ENCODE measurements at places on chromosomes 6 and 20.

DNA sequence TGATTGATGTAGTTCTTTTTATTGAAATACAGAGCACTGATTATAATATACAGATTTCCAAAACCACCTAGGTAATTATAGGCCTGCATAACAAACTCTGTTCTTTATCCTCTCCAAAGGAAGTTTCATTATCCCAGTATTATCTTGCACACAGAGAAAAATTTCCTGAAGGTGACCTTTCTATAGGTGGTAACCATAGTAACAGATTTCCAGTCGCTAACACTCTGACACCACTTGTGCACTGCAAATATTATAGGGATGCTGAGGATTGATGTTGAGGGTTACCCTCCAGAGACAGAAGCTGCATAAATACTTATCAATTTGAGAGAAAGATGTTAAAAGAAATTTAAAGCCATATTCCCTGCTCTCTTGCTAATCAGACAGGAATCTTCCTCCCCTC, 274.5 kb upstream of the NRSN1 start:
- DNase-seq = no peak

- DNase-seq = peak; percentile 13
Measured at GRCh38 chr20:5448449-5449118, 131.8 kb upstream of the PROKR2 start.

- DNase-seq = peak; percentile 59
Measured at GRCh38 chr6:45532721-45533210, 155.0 kb upstream of the SUPT3H start.

DNA sequence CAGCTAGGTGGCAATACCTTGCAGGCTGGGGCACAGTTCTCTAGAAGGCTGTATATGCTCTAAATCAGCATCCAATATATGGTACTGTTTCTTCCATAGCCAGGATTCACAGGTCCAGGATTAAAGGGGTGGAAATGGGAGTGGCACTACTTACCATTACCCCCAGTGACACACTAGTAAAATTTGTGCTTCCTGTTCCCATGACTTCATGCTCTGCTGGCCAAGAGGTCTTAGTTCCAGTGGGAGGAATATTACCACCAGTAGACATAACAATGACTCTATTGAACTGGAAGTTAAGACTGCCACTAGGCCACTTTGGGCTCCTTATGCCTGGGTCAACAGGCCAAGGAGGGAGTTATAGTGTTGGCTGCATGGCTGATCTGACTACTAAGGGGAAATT, 174.3 kb upstream of the TNFAIP3 start:
- no peak for DNase-seq

GRCh38 chr20:3652221-3652620, 11.0 kb downstream of the GFRA4 start:
- DNase-seq = peak; percentile 47

- no peak for DNase-seq
Measured at GRCh38 chr20:42752620-42753019, 437.1 kb downstream of the PTPRT start.

GRCh38 chr20:17287998-17288397, 61.2 kb downstream of the PCSK2 start:
- no peak for DNase-seq

DNA sequence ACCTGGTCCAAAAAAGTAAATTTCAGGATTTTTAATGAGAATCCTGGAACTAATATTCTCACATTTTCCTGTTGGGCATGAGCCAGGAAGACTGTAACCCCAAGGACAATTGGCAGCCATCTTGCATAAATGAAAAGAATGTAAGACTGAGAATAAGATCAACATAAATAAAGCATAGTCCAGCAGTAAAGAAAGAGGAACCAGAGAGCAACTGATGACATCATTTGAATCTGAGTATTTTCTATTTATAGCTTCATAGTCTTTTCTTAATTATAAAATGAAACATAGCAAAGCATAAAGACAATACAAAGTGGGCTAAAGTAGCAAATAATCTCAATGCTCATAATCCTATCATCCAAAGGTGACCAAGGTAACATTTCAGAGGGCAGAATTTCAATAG, 26.6 kb upstream of the FBXL4 start:
- DNase-seq = no peak

DNA sequence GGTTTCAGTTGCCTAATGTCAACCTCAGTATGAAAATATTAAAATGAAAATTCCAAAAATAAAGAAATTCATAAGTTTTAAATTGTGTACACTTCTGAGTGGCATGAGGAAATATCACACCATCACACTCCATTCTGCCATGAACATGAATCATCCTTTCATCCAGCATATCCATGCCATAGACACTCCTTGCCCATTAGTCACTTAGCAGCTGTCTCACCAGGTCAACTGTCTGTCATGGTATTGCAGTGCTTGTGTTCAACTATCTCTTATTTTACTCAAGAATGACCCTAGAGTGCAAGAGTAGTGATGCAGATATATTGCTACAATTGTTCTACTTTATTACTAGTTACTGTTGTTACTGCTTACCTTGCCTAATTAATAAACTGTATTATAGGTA, 712.4 kb downstream of the EPHA7 start:
- DNase-seq = no peak

DNA sequence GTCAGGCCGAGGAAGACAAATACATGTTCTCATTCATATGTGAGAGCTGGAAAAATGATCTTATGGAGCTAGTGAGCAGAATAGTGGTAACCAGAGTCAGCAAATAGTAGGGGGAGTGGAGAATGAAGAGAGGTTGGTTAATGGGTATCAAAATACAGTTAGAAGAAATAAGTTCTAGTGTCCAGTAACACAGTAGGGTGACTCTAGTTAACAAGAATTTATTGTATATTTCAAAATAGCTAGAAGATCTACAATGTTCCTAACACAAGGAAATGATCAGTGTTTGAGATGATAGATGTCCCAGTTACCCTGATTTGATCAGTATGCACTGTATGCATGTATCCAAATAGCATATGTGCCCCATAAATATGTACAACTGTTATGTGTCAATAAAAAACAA, 128.4 kb downstream of the BCKDHB start:
- DNase-seq = no peak

- DNase-seq = peak; percentile 59
Measured at GRCh38 chr6:111013144-111013915, 31.5 kb downstream of the RPF2 start.

DNA sequence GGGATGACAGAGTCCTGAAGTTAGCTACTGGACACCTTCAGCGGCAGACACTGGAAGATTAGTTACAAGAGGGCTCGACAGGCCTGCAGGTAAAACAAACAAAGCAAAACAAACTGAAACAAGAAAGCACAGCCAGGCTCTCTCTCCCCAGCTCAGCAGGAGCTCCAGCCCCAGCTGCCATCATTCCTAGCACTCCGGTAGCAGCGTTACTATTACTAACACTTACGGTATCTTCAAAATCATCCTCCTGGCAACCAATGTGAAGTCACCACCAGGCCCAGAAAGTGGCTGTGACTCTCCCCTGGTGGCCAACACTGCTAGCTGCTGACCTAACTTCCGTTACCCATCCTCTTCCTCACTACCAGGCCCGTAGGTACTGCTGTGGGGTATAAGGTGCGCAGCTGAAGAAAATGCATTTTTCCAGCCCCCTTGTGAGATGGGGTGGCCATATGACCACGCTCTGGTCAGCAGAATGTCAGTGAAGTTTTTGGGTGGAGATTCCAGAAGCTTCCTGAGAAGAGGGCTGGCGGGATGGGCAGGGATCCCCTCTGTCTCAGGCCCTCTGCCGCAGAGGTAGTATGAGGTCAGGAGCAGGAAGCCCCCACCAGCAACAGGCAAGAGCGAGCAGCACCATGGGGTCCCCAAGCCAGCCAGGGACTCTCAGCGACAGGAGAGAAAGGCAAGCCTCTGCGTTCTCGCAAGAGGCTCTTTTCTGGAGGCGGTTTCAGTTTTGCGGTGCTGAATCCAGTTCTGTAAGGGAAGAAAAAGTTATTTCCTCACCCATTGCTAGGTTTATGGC, 37.4 kb upstream of the TBXT start:
- DNase-seq = no peak

- no peak for DNase-seq
Measured at GRCh38 chr6:144710207-144710606, 425.1 kb downstream of the UTRN start.

- no peak for DNase-seq
Measured at GRCh38 chr6:38808039-38808438, 92.9 kb downstream of the DNAH8 start.

DNA sequence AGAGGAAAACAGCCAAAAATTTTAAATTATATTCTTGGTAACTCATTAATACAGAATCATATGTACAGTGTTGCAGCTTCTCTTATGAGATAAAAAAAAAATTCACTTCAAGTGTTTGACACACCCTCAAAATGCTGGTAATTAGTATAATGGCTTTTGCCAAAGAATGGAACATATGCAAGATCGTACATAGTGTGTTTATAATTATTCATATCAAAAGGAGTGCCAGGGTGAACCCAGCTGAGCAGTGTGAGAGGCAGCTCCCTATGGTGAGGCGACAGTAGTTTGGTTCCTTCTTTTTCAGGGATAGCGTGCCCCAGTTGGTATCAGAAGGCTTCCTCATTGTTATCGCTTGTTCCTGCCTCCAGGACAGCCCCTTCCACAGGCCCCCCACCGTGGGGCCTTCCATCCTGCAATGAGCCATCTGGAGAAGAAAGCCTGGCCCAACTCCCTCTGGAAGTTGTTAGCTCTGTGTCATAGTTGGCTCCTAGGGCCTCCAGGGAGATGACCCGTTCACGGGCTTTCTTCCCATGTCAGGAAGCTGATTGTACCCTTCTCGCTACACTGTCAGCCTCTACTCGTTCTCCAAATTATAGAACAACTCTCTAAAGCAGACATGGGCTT, 150.7 kb downstream of the FRK start:
- no peak for DNase-seq

DNA sequence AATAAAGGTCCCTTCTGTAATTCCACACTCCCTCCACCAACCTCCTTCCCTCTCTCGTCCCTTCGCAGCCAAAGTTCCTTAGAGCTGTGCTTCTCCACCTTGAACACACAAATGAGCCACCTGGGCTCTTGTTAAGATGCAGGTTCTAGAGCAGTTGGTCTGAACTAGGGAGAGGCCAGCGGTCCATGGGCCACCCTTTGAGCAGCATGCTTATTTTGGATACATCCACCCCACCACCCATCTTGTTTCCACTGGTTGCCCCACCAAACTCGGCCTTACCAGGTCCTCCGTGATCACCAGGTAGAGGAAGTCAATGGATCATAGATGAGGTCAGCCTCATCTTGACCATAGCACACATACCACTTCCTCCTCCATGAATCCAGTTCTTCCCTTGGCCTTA, 7.3 kb upstream of the BPIFA2 start:
- no peak for DNase-seq

DNA sequence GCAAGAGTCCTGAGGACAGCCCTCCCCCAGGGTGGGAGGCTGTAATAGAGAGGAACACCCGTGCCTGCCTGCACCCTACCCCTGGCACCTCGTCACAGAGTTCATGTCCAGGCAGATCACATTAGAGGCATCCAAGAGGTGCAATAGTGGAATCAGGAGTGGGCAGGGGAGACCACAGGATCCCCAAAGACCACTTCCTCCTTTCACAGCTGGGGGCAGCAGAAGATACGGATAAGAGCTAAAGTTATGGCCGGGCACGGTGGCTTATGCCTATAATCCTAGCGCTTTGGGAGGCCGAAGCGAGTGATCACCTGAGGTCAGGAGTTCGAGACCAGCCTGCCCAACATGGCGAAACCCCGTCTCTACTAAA, 1.5 kb upstream of the CAPN11 start:
- no peak for DNase-seq

DNA sequence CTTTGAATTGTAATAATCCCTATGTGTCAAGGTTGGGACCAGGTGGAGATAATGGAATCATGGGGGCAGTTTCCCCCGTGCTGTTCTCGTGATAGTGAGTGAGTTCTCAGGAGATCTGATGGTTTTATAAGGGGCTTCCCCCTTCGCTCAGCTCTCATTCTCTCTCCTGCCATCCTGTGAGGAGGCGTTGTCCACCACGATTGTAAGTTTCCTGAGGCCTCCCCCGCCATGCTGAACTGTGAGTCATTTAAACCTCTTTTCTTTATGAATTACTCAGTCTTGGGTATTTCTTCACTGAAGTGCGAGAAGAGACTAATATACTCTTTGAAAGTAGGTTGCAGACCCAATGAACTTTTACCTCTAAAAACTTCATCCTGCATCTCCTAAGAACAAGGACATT, 39.2 kb upstream of the KCNG1 start:
- DNase-seq = no peak

DNA sequence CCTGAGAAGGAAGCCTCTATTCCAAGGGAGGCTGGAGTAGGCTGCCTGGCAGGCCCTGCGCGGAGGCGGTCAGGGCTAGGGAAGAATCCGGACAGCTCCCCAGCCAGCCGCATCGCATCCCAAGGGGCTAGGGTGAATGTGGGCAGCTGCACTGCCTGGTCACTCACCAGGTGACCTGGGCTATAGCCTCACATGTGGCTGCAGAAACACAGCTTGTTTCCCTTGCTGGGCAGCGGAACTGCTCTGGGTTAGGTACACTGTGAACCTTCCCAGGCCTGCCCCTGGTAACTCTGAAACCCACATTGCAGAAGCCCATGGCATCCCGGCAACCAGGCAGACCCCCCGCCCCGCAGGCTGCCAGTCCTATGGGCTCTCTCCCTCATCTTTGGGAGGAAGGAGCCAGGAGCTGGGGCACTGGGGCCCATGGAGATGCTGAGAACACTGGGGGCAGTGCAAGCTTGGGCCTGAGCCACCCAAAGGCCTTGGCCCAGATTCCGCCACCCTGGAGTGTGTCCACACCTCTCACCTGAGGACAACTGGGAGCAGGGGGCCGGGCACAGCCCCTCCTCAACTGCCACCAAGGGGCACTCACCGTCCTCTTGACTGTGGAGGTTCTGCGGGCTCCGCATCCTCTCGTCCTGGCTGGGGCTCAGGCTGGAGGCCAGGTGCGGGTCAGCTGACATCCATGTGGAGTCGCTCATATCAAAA, 111.0 kb downstream of the NOL4L start:
- no peak for DNase-seq

DNA sequence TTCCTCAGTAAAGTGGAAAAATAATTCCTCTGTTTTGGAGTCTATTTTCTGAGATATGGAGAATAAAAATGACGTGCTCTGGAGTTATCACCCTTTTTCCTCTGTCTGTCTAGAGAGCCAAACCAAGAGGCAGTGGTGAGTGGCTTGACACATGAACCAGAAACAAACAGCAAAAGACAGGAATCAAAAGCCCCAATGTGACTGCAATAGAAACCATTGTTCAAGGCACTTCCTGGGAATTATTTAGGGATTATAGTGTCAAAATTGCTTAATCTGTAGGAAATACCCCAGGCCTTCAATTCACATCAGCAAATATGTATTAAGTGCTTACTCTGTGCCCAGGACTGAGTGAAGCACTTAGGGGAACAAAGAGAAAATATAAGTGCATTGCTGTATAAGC, 560.4 kb upstream of the JAG1 start:
- no peak for DNase-seq
